ENCODE measurements at places on chromosomes 13 and 19.

- H3K27ac ChIP-seq, result no peak overlapping the region
- no peaks in the 10 kb centered on the region for H3K36me3 ChIP-seq
- peaks cover 96% of the 10 kb centered on the region for H3K27me3 ChIP-seq
- DNase-seq, result no peak
- H3K4me1 ChIP-seq, result no peaks in the 10 kb centered on the region
Observed at GRCh38 chr19:30077851-30078355, 135.9 kb downstream of the URI1 start.

DNA sequence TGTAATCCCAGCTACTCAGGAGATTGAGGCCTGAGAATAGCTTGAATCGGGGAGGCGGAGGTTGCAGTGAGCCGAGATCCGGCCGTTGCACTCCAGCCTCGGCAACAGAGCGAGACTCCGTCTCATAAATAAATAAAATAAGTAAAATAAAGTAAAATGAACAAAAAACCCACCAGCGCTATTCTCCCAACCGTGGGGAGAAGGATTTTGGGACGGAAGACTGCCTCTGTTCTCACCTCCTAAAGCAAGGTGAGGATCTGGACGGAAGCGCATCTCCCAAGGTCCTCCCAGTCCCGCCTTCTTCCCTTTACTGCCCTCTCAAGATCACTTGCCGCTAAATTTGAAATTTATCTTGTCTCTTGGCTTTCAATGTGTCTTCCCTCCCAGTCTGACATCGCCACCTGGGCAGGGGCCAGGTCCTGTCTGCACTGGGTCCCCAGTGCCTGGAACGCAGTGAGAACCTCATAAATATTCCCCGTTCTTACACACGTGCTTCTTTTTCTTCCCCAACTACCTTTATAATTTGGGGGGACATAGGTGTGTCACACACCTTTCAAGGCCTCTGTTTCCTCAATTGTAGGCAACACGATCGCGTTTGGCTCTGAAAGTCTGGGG, 1.2 kb upstream of the DNAJB1 start:
- peaks cover 23% of the 10 kb centered on the region for H3K36me3 ChIP-seq
- DNase-seq, result no peak
- H3K4me3 ChIP-seq, result no peak overlapping the region

DNA sequence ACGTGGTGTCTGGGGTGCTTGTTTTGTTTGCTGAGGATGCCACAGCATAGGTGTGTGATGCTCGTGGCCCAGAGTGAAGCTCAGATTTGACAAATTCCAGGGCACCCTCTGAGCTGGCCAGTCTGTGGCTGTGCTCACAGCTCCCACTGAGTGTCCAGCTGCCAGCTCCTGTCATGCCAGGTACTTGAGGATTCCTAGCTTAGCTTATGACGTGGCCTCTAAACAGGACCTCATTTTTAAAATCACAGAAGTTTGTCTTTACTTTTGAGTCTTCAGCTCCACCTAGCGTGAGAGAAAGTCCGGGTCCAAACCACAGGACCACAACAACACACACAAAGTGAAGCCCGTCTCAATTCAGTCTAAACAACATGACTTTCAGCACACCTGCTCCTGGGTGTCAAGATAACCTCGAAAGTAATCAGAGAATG, 117.3 kb downstream of the RAB20 start:
- H3K27ac ChIP-seq, result no peak overlapping the region
- H3K4me3 ChIP-seq, result no peak overlapping the region

- no peaks in the 10 kb centered on the region for H3K36me3 ChIP-seq
- no peak overlapping the region for H3K4me3 ChIP-seq
- no peaks in the 10 kb centered on the region for H3K4me1 ChIP-seq
- DNase-seq, result no peak
Observed at GRCh38 chr13:39862900-39863299, 207.4 kb downstream of the COG6 start.

- no peak for DNase-seq
- H3K27ac ChIP-seq, result no peak overlapping the region
- no peaks in the 10 kb centered on the region for H3K36me3 ChIP-seq
- no peak overlapping the region for H3K4me3 ChIP-seq
- no peaks in the 10 kb centered on the region for H3K27me3 ChIP-seq
- H3K4me1 ChIP-seq, result no peaks in the 10 kb centered on the region
Observed at GRCh38 chr13:114081761-114082681, 50.4 kb downstream of the RASA3 start.

DNA sequence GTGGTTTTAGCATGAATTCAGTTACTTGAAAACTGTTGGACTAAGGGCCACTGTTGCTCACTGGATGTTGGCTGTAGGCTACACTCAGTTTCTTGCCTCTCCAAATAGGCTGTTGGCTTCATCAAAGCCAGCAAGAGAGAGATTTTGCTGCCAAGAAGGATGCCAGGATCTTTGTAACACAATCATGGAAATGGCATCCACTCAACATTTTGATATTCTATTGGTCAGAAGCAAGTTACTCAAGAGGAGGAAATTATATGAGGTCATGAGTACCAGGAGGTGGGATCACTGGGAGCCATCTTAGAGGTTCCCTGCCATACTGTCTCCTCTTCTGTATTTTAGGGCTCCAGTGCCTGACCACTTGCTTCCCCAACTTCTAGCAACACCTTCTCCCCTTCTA, 30.6 kb downstream of the SYDE1 start:
- H3K36me3 ChIP-seq, result no peaks in the 10 kb centered on the region
- peaks cover 39% of the 10 kb centered on the region for H3K27me3 ChIP-seq
- H3K4me3 ChIP-seq, result no peak overlapping the region
- no peak overlapping the region for H3K27ac ChIP-seq

DNA sequence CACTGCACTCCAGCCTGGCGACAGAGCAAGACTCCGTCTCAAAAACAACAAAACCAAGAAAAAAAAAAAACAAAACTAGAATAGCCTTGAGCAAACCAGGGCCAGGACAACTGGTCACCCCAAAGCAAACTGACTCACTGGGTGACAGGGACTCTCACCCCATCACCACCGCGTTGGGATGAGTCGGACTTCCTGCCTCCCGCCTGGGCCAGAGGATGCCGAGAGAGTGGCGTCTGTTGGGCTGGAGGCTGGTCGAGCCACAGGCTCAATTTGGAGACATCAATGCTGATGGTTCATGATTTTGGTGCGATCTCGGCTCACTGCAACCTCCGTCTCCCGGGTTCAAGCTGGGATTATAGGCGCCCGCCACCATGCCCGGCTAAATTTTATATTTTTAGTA, 11.6 kb downstream of the TMPRSS9 start:
- H3K27ac ChIP-seq, result no peak overlapping the region
- no peak overlapping the region for H3K4me3 ChIP-seq
- H3K4me1 ChIP-seq, result no peaks in the 10 kb centered on the region
- no peaks in the 10 kb centered on the region for H3K36me3 ChIP-seq

GRCh38 chr19:45496349-45496953, 396 bp downstream of the RTN2 start:
- no peak overlapping the region for H3K27ac ChIP-seq
- no peaks in the 10 kb centered on the region for H3K36me3 ChIP-seq
- peak overlapping the region; percentile 61 for H3K4me3 ChIP-seq
- peaks cover 68% of the 10 kb centered on the region for H3K27me3 ChIP-seq
- peaks cover 9% of the 10 kb centered on the region for H3K4me1 ChIP-seq

DNA sequence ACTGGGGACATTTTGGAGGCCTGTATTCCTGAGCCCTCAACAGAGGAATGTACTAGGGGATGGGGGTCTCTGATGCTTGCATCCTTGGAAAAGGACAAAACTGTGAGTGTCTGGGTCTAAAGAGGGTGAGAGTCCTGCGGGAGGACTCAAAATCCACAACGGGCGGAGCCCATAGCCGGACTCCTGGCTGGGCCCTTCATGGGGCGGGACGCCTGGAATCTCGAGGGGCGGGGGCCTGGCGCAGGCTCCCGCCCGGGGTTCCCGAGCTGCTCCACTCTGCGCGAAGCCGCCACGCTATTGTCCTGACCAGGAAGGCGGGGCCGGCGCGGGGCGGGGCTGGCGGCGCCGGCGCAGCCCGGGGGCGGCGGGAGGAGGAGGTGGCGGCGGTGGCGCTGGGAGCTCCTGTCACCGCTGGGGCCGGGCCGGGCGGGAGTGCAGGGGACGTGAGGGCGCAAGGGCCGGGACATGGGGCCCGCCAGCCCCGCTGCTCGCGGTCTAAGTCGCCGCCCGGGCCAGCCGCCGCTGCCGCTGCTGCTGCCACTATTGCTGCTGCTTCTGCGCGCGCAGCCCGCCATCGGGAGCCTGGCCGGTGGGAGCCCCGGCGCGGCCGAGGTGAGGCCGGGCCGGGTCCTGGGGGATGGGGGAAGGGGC, at the start of gene APLP1:
APLP1 (plus strand) TSS at position 403 of the 651 bp plus-strand sequence; CDS start at position 466, 63 bp downstream.
- DNase-seq, result peak; percentile 23
- H3K27ac ChIP-seq, result no peak within 1 kb of the TSS
- H3K4me3 ChIP-seq, result peak within 1 kb of the TSS; percentile 31
- peaks cover 4% of the 10 kb centered on the region for H3K4me1 ChIP-seq
- no peaks in the 10 kb centered on the region for H3K36me3 ChIP-seq

GRCh38 chr19:53881482-53882390, at the start of gene PRKCG:
PRKCG (plus strand) TSS chr19:53882197; CDS start chr19:53882495, 298 bp downstream.
- H3K36me3 ChIP-seq, result no peaks in the 10 kb centered on the region
- peaks cover 12% of the 10 kb centered on the region for H3K27me3 ChIP-seq
- no peak within 1 kb of the TSS for H3K4me3 ChIP-seq
- DNase-seq, result no peak
- H3K4me1 ChIP-seq, result no peaks in the 10 kb centered on the region

DNA sequence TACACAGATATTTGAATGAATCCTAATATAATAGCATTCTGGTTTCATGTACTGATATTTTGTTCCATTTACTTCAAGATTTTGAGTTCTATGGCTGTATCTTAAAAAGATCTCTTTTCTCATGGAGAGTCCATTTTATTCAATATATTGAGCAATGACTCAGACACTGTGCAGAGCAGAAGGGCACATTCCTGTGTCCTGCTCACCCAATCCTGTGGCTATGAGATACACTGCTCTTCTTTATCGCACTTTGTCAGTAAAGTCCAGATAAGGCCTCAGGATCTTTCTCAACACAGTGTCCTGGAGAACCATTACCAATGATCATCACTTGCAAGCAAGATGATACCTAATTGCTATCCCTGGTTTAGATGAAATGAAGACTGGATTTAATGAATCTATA, 155.0 kb downstream of the CYSLTR2 start:
- H3K27ac ChIP-seq, result no peak overlapping the region
- no peak overlapping the region for H3K4me3 ChIP-seq
- DNase-seq, result no peak
- no peaks in the 10 kb centered on the region for H3K27me3 ChIP-seq
- no peaks in the 10 kb centered on the region for H3K36me3 ChIP-seq

- peaks cover 75% of the 10 kb centered on the region for H3K27me3 ChIP-seq
- H3K4me3 ChIP-seq, result no peak overlapping the region
- H3K4me1 ChIP-seq, result no peaks in the 10 kb centered on the region
- no peak for DNase-seq
- H3K36me3 ChIP-seq, result no peaks in the 10 kb centered on the region
- H3K27ac ChIP-seq, result no peak overlapping the region
Observed at GRCh38 chr19:3245050-3245449, 20.6 kb downstream of the CELF5 start.

- no peak overlapping the region for H3K4me3 ChIP-seq
- no peaks in the 10 kb centered on the region for H3K27me3 ChIP-seq
- H3K36me3 ChIP-seq, result no peaks in the 10 kb centered on the region
- H3K27ac ChIP-seq, result no peak overlapping the region
Observed at GRCh38 chr13:21436582-21436981, 22.5 kb downstream of the ZDHHC20 start.

- H3K27me3 ChIP-seq, result no peaks in the 10 kb centered on the region
- no peaks in the 10 kb centered on the region for H3K4me1 ChIP-seq
- H3K4me3 ChIP-seq, result no peak overlapping the region
- H3K27ac ChIP-seq, result no peak overlapping the region
Observed at GRCh38 chr13:100798739-100799361, 124.3 kb upstream of the TMTC4 start.

Data from MM.1S (cell line).